ENCODE measurements at places on chromosomes 6 and 20.

DNA sequence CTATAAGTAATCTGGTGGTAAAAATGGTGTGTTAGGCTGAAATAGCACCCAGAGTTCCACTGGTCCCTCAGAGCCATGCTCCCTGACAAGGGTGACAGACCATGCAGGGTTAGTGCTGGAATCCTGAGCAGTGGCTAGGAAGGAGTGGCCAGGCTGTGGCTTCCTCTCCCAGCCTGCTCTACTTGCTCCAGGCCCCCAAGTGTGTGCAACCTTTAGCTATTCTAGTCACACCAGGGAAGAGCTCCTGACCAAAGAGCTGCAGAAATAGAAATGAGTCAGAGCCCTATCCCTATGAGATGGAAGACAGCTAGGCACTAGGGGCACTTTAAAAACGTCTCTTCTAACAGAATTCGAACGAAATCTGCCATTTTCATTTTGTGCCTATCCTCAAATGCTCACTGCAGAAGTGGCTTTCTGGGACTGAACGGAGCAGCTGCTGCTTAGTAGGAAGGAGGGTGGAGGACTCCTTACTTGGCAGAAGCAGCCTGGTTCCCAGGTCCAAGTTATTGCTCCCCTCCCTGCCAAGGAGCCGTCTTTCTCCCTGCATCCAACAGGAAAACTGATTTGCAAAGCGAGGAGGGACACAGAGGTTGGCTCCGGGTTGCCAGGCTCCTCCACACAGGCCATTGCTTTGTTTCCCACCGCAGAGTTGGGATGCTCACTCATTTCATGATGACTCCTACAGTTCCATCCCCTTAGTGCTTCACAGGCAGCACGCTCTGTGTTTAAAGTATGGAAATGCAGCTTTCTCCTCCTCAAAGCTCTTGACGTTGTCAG lies 754.5 kb downstream of the C6orf118 start:
- ATAC-seq, result peak; percentile 31

DNA sequence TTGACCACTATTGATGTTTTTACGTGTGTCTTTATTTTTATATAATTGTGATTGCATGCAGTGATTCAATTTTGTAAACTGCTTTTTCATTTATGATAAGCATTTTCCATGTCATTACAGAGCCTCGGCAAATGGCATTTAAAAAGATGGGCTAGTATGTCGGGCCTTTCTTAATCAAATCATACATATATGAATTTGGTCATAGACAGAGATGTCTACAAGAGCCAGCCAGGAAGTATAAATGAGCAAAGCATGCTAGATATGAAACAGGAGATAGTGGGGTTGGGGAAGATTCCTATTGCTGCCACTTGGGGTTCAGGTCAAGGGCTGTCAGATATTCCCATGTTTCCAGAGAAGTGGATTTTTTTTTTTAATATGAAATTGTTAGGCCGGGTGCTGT lies 20.0 kb downstream of the KIF3B start:
- no peak for ATAC-seq

DNA sequence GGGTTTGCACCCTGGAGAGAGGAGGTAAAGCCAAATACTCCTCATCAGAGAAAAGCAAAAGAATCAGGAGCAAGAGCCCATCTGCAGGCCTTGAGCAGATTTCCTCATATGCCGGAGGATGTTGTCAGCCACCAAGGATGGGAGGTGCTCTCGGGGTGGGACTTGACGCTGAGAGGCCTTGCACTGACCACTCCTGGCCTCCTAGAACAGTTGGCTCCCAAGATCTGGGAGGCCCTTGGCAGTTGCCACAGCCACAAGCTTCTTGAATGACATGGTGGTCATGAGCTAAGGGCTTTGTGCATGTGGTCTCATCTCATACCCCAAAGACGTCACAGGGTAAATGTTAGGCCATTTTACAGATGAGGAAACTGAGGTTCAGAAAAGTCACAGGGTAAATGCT lies 75.2 kb upstream of the PMEPA1 start:
- ATAC-seq, result no peak

DNA sequence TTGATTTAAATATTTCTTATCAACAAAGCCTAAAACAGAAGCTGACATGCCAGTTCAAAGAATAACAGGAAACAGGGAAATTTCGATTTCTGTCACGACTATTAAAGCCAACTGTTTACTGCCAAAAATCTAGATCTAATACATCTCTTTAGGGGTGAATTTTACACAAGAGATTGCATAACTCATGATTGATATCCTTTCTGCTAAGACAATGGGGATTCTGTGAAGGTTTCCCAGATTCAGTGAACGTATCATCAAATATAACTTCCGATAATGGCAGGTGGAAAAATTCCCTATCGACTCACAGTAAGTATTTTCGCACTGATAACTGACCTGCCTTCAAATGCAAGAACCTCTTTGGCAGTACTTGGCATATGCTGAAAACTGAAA lies 42.9 kb downstream of the NHSL1 start:
- ATAC-seq, result no peak

DNA sequence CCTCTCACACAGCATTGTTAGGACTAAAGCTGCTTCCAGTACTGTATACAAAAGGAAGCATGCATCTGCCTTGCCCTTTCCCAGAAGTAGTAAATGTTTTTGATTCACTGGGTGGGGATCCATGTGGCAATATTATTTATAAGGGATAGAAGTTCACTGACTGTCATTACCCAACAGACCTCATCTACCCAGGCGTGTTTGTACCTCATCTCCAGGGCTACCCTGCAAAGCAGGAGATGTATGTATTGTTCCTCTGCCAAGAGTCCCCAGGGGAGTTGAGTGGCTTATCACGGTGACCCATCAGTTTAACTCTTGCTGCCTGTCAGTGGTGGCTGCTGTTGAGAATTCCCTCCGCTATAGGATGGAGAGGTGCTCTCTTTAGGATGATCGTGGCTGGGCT lies 42.5 kb downstream of the SLC24A3 start:
- ATAC-seq, result no peak

DNA sequence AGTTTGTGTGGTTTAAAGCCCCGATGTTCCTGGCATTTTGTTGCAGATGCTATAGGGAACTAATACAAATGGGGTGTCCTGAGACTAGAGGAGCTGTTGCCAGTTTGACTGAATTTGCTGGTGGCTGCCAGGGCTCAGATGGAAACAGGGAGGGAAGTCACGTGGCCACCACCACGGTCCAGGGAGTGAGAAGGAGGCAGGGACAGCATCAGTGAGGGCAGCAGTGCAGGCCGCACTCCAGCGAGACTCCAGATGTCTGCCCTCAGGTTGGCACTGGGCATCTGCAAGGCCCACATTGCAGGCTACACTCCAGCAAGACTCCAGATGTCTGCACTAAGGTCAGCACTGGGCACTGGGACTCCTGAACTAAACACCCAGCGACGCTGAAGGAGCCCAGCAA lies 86.2 kb downstream of the RAMACL start:
- ATAC-seq, result no peak

Data from stimulated activated memory B cell treated with anti-CD40 and anti-IgM and Interleukin-4, amounts not matched to agents 10 μg/mL and 1 μg/mL and 100 μg/mL, for 72 hours (primary cell).